Ascending aorta (tissue), 2 donors: ENCODE measurements at places on chromosomes 7 and 10. TPM values are rescaled to one million over a fixed set of nuclear protein-coding genes. Genes with fewer than 3 reads are reported as not detected.

DNA sequence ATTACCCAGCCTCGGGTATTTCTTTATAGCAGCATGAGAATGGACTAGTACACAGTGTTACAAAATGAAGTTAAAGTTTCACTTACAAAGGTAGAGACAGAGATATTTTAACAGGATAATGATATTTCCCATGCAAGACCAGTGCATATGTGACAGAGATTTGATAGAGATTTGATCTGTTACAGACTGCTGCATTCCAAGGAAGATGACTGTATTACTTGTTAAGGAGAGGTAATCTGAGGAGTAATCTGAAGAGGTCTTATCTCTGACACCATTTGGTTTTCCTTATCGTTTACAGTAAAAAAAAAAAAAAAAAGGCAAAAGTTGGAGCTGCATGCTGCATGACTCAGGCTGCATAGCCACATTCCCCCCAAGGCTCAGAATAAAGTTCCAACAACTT, 289.6 kb downstream of the POM121L12 start:
- DNase-seq = no peak

CREB5 gene
- 143 TPM for total RNA-seq

GNB2 gene
- total RNA-seq = 500 TPM

DNA sequence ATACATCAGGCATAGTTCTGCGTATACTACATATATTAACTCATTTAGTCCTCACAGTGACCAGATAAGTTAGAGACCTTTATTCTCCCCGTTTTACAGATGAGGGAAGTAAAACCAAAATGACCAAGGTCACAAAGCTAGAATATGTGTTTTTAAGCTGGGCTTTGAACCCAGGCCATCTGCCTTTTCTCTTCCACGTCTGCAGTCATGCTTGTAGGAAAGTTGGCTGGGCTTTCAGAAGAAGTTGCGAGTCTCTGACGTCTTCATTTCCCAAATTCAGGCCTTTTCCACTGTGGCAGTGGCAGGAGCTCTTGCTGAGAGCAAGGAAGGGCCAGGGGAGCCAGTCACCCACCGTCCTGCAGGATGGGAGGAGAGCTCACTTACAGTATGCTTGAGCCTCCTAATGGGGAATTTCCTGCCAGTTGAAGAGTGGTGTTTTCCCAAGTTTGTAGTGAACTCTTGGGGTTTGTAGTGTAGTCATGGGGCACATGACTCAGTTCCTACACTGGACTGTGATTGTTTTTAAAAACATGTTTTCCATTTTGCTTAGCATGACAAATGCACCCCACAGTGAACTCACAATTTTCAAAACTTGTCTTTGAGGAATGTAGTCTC, 34.2 kb downstream of the CYP17A1 start:
- DNase-seq = peak; percentile 90

GRCh38 chr10:22259280-22259679, 41.5 kb upstream of the EBLN1 start:
- no peak for DNase-seq

TTYH3 gene
- 70.5 TPM for total RNA-seq
